Activated CD4-positive, alpha-beta T cell treated with anti-CD3 and anti-CD28 coated beads for 48 hours (primary cell): ENCODE measurements at places on chromosomes 11 and 22.

DNA sequence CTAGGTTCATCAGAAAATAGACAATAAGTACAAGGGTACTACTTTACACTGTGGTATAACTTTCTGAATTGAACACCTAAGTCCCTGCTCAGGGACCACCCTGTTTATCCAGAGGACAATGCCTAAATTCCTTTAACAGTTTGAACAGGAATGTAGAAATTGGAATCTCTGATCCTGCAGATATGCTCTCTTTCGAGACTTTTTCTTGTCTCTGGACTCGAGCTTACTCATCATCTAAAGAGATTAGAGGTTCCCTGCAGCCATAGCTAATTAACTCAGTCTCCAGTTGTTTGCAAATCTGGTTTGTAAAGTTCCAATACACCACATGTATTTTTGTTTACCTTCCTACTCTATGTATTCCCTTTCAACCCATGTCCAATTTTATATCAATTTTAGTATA is 1.0 kb downstream of the HOATZ start:
- no peak for DNase-seq

DNA sequence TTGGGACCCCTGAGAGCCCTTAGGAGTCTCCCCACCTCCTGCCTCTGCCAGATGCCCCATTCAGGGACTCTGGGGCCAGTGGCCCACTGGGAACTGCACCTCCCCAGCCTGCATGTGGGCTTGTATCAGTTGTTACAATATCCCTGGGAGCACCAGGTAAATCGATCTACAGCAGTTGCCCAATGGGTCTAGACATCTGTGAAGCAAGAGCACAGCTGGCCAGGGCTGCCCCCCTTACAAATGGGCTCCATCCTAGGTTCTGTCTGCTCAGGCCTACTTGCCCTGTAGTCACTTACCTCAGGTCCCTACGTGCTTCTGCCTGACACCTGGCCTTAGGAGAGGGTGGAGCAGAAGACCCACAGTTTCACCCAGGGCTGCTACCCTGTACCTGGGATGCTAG is 62.7 kb downstream of the HIRA start:
- no peak for DNase-seq

DNA sequence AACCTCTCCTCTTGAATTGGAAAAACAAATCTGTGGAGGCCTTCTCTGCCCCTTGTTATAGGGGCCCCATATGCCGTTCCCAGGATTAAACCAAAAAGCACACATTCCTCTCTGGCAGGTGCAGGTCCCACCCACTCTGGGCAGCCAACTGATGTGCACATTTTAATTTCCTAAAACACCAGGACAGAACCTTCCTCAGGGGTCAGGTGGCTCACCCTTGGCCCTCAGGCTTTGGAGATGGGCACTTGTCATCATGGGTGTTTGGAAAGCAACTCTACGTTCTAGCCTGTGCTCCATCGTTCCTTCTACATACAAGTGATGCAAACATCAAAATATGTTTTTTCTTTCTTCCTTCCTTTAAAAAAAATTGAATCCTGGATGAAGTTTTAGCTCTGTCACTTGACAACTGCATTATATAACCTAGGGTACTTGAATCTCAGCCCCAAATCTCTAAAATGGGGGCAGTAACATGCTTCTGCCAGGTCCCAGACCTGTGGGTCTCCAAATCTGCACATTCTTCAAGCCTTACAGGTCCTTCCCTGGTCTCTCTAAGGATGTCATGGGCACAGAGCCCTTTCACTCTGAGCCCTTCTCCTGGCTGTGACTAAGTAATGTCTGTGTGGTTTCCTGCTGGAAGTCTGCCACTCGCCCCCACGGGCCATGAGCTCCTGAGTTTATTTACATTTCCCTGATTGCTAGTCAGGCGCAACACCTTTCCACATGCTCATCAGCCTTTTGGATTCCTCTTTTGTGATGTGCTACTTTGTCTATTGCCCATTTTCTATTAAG is 43.8 kb downstream of the KCNQ1OT1 start:
- no peak for DNase-seq

GRCh38 chr11:13288375-13289029 is 10.9 kb downstream of the BMAL1 start:
- no peak for DNase-seq

GRCh38 chr11:93921695-93922468 is 71.5 kb upstream of the VSTM5 start:
- peak; percentile 36 for DNase-seq

DNA sequence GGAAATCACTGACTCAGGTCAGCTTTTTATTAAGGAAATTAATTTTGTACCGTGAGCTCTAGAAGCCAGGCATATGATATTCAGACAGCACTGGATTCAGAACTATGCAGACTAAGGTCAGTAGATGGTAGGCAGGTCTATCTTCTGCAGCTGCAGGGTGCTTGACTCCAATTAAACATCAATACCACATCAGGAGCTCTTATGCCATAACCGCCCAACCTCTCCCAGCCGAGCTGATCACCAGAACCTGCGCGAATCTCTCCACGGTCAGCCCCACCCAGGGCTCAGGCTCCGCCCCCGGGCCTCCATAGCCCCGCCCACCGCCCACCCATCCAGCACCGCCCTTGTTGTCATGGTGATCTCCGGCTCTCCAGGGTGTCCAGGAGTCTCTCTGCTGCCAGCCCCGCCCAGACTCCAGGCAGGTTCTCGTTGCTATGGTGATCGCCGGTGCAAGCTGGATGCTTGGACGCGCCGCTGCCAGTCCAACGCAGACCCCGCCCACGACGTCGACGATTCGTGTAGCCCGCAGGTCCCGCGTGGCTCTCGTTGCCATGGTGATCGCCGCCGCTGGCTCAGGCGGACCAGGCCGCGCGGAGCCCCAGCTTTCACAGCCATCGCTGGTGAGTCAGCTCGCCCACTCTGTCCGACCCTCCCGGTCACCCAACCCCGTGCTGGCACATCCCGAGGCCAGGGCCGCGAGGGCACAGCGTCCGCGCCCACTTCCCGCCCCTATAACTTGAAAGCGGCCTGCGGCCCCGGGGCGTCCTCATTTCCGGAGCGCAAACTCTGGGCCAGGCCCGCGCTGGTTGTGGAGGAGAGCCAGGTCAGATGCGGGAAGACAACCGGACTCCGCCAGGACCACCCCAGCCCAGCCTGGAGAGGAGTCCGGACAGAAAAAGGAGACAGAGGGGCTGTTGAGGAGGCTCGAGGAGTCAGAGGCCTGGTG is at the start of gene RAB36:
RAB36 (plus strand) TSS at position 546 of the 946 bp plus-strand sequence. CDS start 1,140 bp downstream, outside the sequence.
- DNase-seq = peak; percentile 90

GRCh38 chr22:49999946-50000586 is 12.5 kb downstream of the IL17REL start:
- DNase-seq = no peak

DNA sequence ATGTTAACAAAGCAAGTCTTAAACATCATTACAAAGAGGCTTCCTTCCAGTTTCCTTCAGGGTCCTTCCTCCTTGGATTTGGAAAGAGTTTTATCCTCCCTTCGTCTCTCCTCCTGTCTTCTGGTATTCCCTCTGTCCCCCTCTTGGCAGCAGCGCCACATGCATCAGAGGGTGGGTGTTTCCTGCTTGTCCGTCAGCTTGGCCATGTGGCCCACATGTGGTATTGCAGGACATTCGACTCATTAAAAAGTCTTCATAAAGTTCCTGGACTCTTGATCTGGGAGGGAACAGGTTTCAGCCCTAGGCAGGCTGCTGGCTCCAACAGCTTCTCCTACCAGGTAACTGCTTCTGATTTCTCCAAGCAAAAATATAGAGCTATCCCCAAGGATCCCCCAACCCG is 189.8 kb downstream of the CSNK2A3 start:
- DNase-seq = no peak

DNA sequence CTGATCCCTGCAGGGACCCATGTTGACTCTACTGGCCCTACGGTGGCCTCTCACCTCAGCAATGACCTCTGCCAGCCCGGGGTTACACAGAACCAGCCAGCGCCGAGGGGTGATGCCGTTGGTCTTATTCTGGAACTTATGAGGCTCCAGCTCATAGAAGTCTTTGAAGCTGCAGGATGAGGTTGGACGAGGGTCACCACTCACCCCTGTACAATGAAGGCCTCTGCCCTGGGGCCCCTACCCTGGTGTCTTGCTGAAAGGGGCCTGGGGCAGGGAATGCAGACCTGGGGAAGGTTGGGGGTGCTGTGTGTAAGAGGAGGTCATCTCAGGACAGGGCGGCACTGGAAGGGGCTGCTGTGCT is 6.8 kb downstream of the PYGM start:
- DNase-seq = no peak

DNA sequence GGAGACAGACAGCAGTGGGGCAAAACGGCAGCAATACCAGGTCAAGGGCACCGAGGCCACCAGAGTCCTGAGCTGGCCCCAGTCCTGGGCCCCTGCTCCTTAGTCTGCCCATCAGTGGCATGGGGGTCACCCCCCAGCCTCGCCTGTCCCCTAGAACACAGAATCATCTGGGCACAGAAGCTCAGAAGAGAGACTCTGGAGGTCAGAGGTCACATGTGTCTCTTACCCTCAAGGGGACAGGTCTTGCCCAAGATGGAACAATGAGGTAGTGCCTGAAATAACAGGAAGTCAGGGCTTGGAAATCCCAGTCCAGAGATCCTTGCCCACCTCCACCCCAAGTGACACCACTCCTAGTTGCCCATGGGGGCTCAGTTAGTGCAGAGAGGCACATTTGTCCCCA is 20.6 kb downstream of the PDE2A start:
- no peak for DNase-seq

DNA sequence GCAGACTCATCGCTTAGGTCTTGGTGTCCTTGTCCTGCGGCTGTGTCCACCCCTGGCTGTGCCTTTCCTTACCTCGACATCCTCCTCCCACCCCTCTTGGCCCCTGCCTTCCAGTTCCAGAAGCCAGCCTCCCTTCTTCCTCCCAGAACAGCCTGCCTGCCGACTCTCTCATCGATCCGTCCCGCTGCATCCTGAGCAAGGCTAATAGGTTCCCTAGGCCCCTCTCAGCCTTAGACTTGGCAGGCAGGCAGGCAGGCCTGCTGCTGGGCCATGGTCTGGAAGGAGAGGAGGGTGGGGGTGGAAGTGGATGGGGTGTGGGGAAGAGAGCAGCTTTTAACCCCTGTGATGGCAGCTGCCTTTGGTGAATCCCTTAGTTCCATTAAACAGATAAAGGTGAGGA is 196.7 kb upstream of the TBCEL start:
- DNase-seq = no peak

- DNase-seq = peak; percentile 11
Measured at GRCh38 chr11:13970986-13971385, 8.5 kb downstream of the SPON1 start.
